ENCODE measurements at places on chromosomes 13 and 19.

DNA sequence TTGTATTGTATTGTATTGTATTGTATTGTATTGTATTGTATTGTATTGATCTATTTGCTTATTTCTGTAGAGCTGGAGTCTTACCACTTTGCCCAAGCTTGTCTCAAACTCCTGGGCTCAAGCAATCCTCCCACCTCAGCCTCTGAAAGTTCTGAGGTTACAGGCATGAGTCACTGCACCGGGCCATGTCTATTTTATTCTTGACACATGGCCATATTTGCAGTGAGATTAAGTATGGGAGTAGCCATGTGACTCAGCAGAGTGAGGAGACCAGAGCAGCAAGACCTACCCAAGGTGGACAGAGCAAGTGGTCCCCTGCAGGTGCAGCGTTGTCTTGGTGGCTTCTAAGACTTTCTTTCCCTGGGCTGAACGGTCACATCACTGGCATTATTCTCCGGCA is 49.1 kb upstream of the UBAC2 start:
- DNase-seq, result no peak

- no peak for DNase-seq
These were observed 431.7 kb downstream of the KLF12 start for GRCh38 chr13:73702419-73703071.

DNA sequence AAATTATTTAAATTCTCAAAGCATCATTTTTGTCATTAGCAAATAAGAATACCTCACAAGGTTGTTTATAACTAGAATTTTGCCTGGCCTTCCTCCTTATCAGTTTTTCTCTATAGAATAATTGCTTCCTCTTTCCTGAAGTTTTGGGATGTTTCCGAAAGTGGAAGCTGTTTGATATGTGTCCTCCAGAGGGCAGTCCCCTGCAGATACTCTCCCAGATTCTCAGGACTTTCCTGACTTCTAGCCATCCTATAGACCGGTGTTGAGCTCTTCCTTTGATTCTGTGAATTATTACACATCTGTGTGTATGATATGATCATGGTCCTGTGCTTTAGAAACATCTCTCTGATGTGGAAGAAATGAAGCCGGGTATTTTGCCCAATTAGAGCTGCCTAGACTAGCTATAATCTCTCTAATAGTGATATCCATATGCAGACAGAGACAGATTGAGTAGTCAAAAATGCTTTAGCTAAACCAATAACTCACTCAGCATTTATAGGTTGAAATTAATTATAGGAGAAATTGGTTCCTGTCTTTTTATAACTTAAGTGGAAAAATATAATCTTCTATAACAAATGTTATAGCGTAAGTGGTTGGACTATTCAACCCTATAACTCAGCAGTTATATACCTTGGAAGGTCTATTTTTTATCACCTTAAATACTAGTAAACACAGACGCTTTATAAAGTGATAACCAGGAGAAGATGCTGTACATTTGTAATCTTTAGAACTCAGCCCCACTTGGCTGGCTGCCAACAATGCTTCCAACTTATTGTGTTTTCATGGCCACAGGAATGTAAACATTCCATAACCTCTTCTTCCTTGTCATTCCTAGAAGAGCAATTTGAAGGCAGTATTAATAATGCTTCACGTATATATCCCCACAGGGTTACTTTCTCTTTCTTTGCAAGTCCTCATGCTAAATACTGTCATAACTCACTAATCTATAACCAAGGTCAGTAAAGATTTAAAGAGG is 201.0 kb upstream of the RXFP2 start:
- DNase-seq, result no peak

GRCh38 chr19:15357906-15358305 is 21.7 kb downstream of the AKAP8 start:
- DNase-seq, result no peak

DNA sequence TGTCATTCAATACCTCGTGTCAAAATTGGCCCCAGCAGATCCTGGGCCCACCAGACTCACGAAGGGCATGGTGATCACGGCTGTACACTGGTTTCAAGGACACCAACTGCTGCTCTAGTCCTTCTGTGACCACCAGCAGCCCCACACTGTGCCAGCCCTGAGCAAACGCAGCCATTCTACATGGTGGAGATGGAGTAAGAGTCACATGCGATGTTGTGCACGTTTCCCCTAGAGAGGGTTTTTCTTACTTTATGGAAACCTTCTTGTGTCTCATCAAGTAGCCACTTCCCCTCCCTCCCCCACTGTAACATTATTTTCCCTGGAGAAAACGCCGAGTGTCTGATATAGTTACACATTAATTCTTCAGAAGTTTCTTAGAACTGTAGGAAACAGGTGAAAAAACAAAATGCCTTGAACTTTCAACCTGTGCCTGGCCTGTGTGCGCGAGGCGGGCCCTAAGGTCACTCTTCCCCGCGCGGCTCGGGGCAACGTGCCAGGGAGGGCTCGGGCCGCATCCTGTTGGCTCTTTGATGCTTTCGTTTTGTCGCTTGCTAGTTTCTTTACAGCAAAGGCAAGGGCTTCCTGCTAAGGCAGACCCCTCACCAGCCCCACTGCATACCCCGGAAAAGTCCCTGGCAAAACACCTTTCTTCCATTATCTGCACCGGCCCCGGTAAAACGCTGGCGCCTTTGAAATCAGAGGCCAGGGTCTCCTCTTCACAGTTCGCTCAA is 44.6 kb downstream of the GGACT start:
- no peak for DNase-seq

DNA sequence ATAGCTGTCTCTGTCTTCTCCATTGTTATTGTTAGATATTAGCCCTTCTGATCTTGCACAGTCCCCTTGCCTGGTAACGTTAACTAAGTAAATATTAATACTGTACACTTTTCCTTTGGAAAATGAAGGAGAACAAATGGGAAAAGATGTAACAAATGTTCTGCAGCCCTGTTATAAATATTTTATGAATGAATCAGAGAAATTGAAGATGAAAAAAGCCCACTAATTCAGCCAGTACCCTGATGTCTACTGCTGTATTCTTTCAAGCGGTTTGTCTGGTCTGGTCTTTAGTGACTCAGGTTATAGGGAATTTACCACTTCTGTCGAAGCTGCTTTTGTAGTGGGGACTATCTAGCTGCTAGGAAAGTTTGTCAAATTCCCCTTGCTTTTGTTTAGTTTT is 121.0 kb downstream of the COG6 start:
- DNase-seq, result no peak

DNA sequence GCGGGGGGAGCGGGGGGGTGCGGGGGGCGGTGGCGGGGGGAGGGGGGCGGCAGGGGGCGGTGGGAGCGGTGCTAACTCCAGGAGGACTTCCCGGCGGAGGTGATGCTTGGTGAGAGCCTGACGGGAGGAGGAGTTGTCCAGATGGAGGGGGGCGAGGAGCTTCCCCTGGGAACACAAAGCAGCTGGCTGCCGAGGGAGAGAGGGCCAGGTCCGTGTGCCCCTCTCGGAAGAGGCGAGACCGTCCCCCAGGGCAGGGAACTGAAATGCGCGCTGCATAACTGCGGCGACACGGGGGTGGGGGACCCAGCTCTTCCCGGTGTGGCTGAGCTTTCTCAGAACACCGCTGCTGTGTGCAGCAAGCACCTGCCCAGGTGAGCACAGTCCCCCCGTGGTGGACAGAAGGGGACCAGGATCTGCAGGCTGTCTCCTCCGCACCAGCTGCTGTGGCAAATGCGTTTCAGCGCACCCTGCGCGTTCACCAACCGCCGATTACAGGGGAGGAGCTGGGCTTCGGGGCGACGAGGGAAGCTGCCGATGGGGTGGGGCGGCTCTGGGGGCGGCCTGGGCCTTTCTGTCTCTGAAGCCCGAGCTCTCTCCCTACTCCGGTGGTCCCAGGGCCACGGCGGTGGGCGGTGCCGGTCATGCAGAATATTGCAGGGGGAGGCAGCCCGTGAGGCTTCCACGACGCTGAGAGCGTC is 54.7 kb upstream of the F7 start:
- no peak for DNase-seq

GRCh38 chr13:105220881-105221280 is 1314.6 kb downstream of the EFNB2 start:
- DNase-seq, result no peak

DNA sequence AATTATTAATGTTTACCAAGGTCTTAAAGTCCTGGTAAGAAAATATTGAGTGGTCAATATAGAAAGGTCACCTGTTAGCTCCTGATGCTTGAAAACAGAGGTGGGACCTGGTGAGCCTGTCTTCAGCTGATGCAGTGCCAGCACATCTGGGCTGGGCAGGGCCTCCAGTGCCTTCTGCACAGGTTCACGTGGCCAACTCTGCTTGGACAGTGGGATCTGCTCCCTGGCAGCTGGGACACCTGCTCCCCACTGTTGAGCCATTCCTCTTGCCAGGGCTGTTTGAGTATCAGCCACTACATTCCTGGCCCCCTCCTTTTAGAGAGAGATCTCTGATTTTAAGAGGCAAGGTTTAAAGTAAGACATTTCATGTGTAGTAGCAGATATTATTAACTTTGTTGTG is 135.0 kb downstream of the TM9SF2 start:
- DNase-seq, result no peak

DNA sequence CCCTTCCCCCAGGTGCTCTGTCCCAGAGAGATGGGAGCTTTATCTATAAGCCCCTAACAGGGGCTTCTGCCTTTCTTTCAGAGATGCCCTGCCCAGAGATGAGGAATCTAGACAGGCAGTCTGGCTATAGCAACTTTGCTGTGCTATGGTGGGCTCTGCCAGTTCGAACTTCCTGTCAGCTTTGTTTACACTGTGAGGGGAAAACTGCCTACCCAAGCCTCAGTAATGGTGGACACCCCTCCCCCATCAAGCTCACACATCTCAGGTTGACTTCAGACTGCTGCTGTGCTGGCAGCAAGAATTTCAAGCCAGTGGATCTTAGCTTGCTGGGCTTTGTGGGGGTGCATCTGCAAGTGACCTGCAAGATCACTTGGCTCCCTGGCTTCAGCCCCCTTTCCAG is 21.5 kb downstream of the CYSLTR2 start:
- DNase-seq, result no peak

GRCh38 chr19:15859187-15859586 is 38.7 kb downstream of the CYP4F2 start:
- no peak for DNase-seq

DNA sequence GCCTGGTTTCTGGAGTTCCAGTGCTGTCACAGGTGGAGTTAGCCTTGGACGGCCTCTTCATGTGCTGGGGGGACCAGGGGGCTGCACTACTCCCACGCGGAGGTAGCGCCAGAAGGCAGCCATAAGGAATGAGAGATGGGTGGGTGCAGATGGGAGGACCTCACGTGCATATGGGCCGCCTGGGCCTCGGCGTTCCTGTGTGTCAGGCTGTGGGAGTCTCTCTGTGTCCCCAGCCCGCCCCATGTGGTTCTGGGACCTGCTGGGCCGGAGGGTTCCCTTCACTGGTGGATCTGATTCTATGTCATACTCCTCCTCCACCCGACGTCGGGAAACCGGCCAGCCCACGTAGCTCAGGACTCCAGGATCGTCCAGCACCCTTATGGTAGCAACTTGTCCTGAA is 149.0 kb upstream of the SOX1 start:
- DNase-seq, result no peak

GRCh38 chr19:35476149-35476548 is 14.1 kb downstream of the KRTDAP start:
- no peak for DNase-seq

DNA sequence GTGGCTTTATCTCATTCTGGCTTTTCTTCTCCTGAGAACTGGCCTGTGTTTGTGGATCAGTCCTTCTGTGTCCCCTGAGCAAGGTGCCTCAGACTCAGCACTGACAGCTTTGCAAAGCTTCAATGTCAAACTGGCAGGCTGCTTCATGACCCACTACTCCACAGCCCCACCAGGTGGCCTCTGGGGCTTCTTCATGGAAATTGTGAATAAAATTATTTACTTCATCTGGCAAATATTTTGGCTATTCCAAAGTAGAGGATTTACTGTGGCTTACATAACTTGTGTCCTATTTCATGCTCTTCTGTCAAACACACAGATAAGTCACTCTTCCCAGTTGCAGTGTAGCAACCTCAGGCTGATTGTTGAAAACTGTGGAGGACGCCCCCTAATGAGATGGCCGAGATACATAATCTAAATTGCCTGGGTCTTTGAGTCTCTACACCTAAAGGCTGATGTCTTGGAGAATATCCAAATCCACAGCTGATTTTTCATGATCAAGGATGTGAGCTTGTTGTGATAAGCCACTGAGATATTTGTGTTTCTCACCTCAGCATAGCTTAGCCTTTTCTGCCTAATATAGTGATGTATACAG is 721.9 kb upstream of the SLC10A2 start:
- DNase-seq, result no peak

GRCh38 chr19:34276614-34277013 is 22.3 kb downstream of the GARRE1 start:
- DNase-seq, result no peak

DNA sequence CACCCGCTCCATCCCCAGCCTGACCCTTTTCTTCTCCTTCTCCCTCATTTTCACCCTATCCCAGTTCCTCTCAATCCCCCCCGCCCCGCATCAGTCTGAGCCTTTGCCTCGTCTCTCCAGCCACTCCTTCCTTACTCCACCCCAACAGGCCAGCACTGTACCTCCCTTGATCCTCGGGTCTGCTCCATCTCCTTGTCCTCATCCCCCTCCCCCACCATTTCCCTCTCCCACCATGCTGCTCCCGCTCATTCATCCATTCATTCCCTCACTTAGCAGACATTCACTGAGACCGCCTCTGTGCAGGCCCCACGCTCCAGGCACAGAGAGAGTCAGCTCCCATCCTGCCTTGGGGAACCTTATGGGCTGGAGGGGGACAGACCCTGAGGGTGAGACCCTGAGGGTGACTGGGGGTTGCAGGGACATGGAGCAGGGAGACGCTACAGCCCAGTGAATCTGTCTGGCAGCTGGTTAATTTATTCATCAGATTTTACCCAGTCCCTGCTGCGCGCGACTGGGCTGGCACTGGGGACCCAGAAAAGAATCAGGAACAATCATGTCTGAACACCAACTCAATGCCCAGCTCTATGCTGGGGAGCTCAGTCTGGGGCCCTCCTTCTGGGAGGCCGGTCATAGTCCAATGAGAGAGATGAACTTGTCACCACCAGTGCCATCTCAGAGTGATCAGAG is 881 bp downstream of the ARHGAP33 start:
- no peak for DNase-seq

DNA sequence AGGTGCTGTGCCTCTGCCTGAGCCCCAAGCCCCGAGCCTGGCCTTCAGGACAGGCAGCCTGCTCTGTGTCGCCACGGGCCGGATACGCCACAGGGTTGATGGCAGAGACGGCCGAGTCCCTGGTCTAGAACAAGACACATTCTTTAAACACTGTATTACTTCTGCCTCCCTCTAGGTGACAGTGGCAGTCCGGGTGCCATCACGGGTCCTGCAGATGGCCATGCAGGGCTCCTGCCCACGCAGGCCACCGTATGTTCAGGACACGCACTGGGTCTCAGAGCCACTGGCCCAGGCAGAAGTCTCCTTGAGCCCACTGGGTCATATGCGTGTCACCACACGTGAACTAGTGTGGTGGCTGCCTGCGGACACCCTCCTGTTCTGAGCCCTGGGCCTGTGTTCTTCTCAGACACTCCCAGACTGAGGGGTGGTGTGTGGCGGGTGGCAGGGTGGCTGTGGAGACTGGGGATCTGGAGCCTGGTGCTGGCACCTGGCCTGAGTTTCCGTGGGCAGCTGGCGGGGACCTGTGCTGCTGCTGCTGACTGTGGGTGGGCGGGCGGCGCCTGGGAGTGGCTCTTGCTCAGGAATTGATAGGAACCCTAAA is 4.4 kb downstream of the PLEKHJ1 start:
- no peak for DNase-seq
